NCI-H2081 treated with DMSO at 0.1 percent for 48 hours (cell line): ENCODE measurements at places on chromosomes 7 and 10.

DNA sequence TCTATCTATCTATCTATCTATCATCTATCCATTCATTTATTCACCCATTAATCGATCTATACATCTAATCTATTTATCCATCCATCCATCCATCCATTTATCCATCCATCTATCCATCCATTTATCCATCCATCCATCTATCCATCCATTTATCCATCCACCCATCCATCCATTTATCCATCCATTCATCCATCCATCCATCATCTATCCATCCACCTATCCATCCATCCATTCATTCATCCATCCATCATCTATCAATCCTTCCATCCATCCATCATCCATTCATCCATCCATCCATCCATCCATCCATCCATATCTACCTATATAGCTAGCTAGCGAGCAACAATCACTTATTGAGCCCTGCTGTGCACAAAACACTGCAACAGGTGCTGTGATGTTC lies 953.1 kb upstream of the ZNF722 start:
- no peak for DNase-seq

GRCh38 chr10:112672706-112673105 lies 225.7 kb downstream of the VTI1A start:
- no peak for DNase-seq

DNA sequence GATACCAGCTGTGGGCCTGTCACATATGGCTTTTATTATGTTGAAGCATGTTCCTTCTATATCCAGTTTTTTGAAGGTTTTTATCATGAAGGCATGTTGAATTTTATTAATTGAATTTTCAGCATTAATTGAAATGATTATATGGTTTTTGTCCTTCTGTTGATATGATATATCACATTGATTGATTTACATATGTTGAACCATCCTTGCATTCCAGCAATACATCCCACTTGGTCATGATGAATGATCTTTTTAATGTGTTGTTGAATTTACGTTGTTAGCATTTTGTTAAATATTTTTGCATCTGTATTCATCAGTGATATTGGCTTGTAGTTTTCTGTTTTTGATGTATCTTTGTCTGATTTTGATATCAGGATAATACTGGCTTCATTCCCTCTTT lies 21.2 kb downstream of the PRSS37 start:
- no peak for DNase-seq

- no peak for DNase-seq
Observed at GRCh38 chr7:107219563-107220244, 50.9 kb downstream of the HBP1 start.

GRCh38 chr7:84948634-84949033 lies 238.2 kb downstream of the SEMA3D start:
- no peak for DNase-seq

DNA sequence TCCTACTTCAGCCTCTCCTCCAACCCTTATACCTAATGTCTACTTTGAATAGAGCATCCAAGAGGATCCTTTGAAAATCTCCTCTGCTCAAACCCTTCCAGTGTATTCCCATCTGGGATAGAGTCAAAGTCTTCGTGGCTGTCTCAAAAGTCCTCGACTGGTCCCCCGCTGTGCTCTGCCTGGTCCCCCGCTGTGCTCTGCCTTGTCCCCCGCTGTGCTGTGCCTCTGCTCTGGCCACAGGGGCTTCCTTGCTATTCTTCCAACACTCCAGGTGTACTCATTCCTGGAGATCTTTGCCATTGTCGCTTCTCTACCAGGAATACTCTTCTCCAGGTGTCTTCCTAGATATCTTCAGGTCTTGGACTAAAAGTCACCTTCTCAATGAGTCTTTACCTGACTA lies 36.1 kb upstream of the COMMD3 start:
- no peak for DNase-seq

DNA sequence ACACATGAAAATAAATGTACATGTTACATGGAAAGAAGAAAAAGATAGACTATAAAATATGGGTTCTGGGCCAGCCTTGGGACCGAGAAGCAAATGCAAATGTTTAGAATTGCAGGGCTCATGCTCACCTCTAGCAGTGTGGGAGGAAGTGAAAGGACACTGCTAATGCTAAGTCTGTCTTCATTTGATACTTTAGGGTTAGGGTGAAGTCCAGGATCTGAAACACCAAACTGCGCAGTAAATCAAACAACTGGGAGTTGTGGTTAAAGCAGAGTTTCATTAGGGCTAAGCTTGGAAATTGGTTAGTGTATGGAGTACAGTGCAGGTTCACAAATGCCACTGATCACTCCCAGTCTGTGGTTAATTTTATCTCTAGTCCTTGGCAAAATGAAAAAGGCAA lies 73.2 kb upstream of the PDK4 start:
- DNase-seq: no peak

DNA sequence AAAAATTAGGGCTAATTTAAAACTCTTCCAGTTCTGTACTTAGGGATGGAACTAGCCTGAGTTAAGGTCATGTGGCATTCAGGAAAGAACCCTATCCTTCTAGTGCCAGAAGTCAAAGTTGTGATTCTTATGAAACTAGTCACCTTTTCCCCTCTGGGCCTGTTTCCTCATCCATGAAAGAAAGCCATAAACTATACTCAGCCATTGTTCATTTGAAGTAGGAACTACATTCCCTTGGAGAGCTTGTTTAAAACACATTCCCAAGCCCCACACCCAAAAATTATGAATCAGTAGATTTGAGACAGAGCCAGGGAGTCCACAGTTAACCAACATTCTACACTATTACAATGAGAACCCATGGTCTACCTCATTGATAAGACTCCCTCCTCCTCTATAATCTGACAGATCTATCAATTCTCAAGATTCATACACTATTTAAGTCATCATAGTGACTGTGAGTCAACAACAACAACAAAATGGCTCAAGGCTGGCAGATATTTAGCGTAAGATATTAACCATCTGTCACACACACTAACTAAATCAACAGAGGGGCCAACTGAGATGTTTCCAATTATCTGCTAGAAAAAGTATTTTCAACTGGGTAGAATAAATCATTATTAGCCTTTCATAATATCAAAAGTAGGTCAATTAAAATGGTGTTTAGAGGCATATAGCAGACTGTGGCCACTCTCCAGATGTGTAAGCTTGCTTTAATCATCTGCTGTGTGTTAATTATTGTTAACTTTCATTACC lies 102.3 kb downstream of the SLC25A13 start:
- DNase-seq: no peak
